HFF-Myc (cell line): ENCODE measurements at places on chromosomes 7 and 10.

GRCh38 chr10:49758249-49758930 is 3.7 kb downstream of the OGDHL start:
- no peak for DNase-seq

- DNase-seq, result no peak
Observed at GRCh38 chr7:47262881-47263280, 319.0 kb downstream of the TNS3 start.

DNA sequence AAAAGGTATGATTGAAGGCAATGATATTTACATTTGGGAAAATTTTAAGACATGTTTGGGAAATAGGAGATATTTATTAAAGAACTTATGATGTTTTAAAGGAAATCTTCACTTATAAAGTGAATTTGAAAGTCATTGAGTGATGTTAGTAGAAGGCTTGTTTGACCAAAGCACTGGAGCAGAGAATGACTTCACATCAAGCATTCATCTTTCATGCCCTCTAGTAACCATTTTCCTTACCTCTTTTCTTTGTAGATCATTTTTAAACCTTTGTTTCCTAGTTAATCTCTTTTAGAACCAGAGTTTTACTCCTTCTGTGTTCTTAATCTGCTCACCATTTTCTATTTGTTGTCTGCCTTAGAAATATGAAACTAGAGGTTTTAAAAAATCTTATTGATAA is 111.3 kb upstream of the FOXP2 start:
- no peak for DNase-seq

DNA sequence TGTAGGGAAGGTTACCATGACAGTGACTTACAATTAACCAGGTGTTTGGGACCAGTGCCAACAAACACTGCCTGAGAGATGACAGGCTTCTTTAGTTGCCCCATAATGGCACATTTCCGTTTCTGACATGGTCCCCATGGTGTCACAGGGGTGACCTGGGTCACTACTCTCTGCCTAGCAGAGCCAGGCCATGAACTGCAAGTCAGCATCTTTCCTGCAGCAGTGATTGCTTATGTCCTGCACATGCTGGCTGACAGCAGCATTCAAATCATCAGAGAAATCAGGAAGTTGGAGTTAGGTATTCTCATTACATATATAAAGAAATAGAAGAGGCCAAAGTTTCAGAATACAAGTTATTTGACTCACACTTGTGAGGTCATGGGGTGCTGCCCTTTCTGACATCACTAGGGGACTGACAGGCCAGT is 47.1 kb upstream of the ZNRF2 start:
- DNase-seq, result no peak

DNA sequence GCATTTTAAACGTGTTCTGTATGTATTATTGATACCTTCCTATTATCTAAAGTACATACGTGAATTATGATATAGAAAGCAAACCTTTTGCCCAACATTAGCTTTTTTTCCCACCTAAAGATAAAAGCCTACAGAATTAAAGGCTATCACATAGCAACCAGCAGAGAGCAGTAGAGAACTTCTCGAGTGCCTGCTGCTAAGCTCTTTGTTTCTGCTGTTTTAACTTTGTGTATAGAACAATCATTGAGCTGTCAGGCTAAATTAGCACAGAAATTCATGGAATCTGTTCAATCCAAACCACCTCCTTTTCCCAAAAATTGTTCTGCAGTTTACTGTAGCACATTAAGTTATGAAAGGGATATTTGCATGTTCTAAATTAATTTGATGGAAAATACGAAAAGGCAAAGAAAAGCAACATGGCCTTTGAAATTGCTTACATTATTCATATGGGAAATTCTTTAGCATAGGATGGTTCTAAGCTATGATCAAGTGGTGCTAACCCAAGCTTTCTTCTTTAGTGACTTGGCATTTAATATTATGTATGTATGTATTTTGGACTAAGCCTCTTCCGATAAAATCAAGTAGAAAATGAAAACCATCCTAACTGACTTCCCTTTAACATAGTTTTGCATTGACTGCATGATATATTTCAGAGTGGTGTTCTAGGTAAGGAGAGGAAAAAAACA is 1288.5 kb downstream of the GATA3 start:
- DNase-seq, result no peak

- no peak for DNase-seq
Observed at GRCh38 chr10:22977751-22978150, 49.9 kb downstream of the ARMC3 start.

DNA sequence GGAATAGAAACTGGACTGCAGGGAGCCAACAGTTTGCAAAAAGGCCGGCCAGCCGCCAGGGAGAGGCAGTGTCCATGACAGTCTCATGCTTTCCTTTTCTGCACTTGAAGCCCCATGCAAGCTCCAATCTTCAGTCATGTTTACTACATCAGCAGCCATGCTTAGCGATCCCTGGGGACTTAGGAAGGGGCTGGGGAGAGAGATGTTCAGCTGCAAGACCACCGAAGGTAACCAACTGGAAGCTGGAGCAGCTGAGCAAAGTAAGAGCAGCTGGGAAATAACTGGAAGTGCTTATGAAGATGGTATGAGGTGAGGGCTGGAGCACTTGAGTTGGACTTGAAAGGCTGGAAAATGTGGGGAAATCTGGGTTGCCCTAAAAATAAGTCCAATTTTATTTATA is 37.0 kb downstream of the PRR15 start:
- no peak for DNase-seq

GRCh38 chr7:98870121-98870651 is 372 bp upstream of the TMEM130 start:
- no peak for DNase-seq

GRCh38 chr10:114755537-114755936 is 66.0 kb upstream of the FHIP2A start:
- DNase-seq, result no peak

DNA sequence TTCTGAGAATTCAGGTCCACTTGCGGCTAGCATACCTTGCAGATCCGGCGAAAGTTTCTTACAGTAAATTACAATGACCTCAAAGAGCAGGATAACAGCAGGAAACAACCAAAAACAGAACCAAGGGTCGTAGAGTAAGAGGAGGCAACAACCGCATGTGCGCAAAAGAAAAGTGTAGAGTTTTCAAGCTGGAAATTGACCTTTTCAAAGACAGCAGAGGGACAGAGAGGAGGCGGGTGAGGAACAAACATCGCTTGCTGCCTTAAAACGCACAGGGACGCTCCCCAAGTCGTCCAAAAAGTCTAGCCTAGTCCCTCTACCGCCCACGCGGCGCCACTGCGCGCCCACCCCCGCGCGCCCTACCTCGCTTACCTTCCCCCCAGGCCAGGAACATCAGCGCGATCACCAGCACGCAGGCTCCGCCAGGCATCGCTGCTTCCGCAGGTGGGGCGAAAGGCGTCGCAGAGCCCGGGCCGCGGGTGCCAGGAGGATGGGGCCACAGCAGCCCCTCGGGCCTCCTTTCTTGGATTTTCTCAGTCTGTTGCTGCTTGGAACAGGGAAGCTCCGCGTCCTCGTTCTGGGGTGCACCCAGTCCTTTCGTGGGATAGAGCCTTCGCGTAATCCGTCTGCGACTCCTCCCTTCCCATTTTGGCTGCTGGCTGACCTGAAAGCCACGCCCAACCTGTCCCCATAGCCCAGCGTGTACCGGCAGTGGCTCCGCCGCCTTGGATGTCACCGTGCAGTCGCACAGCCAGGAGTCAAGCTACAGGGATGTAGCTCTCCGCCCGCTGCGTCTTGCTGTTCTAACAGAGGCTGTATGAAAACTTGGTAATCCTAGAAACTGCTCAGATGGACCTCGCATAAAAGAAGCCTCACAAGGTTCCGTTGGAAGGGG is at the start of gene VWDE:
VWDE (minus strand) TSS at position 579 of the 895 bp plus-strand sequence; CDS start at position 430, 149 bp downstream.
- DNase-seq, result no peak

DNA sequence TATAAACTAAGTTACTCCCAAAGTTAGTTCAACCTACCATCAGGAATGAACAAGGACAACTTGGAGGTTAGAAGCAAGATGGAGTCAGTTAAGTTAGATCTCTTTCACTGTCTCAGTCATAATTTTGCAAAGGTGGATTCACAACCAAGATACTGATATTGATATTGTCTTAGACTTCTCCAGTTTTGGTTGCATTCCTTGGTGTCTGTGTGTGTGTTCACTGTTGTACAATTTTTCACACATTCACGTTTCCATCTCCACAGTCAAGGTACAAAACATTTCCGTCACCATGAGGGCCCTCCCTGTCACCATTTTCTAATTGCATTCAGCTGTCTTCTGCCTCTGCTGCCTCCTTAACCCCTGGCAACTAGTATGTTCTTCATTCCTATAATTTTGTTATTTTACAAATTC is 41.1 kb downstream of the AKR1E2 start:
- DNase-seq, result no peak

DNA sequence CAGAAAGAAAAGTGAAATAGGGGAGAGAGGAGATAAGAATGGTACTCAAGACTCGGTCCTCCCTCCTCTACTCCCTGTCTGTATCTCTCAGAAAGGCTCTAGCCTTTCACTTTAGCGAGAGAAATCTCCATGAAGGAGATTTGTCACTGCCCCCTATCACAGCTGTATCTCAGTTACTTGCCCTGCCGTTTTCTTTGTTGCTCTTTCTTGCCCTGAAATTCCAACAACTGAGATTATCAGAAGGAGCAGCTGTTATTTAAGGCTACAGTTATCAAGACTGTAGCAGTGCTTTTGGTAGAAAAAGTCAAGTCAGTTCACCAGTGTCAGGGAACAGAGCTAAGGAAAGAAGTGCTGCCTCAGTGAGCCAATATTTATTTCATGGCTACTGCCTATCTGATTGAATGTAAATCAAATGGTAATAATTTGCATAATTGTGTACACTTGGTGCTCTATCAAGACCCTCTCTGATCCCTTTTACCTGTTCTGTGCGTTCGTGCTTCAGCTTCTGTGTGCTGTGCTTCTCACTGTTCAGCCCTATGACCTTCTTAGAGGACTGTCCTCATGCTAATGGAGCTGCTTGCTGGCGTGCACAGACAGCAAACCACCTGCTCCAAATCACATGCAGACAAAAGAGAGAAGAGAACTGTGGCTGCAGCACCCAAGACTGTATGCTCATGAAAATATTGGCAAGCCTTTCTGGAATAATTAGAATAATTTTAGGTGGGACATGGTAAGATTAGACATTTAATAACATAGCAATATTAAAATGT is 180.2 kb upstream of the FAM3C start:
- DNase-seq, result no peak

DNA sequence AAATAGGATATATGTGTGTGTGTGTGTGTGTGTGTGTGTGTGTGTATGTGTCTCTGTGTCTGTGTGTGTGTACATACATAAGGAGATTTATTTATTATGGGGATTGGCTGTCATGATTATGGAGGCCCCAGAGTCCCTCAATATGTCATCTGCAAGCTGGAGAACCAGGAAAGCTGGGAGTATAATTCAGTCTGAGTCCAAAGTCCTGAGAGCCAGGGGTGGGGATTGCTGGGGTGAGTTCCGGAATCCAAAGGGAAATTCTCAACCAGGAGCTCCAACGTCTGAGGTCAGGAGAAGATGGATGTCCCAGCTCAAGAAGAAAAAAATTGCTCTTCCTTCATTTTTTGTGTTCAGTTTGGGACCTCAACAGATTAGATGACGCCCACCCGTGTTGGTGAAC is 50.7 kb upstream of the PLPP4 start:
- DNase-seq, result no peak

GRCh38 chr7:139583826-139584553 is 60.5 kb downstream of the CLEC2L start:
- DNase-seq, result no peak

DNA sequence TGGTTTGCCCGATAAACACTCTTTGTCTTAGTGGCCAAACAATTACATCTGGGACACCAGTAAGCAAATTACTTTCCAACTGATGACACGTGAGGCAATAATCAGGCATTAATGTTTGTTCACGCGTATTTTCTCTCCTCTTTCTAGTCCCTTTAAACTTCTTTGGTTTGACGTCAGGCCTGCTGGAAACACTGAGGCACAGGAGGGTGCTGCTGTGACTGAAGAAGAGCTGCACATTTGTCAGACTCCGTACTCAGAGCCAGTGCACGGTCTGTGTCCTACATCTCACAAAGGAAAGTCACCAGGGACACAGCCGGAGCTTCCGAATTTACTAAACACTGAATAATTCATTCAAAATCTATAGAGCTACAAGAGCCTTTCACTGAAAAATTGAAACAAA is 57.6 kb upstream of the ANAPC16 start:
- no peak for DNase-seq

- DNase-seq, result no peak
Observed at GRCh38 chr7:10346032-10346431, 627.6 kb upstream of the PHF14 start.

- no peak for DNase-seq
Observed at GRCh38 chr10:49381111-49381900, 14.6 kb downstream of the DRGX start.

GRCh38 chr7:150937848-150938561 is 40.1 kb downstream of the KCNH2 start:
- peak; percentile 26 for DNase-seq

GRCh38 chr10:74099836-74100235 is 50.8 kb downstream of the AP3M1 start:
- DNase-seq, result no peak

DNA sequence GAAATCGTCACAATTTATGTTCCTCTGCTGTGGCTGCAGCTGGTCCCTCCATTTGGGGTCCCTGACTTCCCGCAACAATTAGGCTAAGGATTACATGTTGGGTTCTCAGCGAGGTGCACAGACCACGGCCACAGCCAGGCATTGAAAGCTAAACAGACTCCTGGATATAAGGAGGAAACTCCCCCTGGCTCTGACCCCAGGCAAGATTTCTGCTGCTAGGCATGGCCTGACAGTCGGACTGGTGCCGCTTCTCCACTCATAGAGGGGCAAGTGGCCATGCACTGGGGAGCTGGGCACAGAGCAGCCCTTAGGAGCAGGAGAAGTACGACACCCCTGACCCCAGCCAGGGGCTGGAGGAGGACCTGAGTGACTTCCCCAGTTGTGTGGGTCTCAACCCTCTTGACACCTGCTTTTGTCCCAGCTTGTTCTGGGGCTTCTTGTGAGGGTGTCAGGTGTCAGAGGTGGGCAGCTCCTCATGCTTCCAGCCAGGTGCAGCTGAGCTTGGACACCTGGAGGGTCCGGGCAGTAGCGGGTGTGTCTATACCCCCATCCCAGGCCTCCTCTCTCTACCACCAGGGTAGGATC is 38.3 kb downstream of the TSPAN15 start:
- no peak for DNase-seq

GRCh38 chr10:82429302-82429701 is 554.3 kb downstream of the NRG3 start:
- no peak for DNase-seq

DNA sequence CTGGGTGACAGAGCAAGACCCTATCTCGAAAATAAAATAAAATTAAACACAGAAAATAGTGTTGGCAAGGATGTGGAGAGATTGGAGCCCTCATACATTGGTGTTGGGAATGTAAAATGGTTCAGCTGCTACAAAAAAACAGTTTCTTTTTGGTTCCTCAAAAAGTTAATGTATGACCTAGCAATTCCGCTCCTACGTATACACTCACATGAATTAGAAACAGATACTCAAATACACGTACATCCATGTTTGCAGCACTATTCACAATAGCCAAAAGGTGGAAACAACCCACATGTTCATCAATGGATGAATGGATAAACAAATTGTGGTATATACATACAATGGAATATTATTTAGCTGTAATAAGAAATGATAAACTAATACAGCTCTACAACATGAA is 28.4 kb upstream of the CHCHD3 start:
- no peak for DNase-seq
